ENCODE measurements at places on chromosomes 4 and X. TPM values are rescaled to one million over a fixed set of nuclear protein-coding genes. Genes with fewer than 3 reads are reported as not detected.
A peak's percentile ranks its signal among the peaks of the same experiment; 100 is the strongest.

The FGF16 gene
- total RNA-seq: not detected

The SH2D1A gene
- total RNA-seq: 0.21 TPM

The MORC4 gene
- 7.4 TPM for total RNA-seq

The BLOC1S4 gene
- total RNA-seq: 10.7 TPM

The PPP4R3C gene
- not detected for total RNA-seq

The MAGEA12 gene
- not detected for total RNA-seq

The SPANXA2 gene
- total RNA-seq: not detected

The LRCH2 gene
- total RNA-seq: 0.13 TPM

The MGARP gene
- 2.3 TPM for total RNA-seq

The ZBTB49 gene
- 4.2 TPM for total RNA-seq

The HTN1 gene
- not detected for total RNA-seq

DNA sequence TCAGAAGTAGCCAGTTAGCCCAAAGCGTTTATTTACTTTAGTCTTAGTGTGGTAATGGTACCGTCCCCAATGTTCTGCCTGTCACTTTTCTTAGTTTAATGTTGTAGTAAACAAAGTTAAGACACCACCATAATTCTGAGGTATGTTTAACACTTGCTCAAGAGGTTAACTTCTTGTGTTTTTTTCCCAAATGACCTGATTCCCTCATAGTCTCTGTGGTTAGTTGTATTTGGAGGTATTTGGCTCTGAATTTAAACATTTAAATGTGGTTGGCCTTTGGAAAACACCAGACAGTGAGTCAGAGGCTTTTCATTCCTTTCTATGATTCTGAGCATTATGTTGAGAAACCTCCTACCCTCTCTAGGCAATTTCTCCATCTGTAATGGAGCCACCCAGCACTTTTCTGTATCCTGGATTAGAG, 47.9 kb downstream of the CXCL1 start:
- DNase-seq: no peak

- no peak for DNase-seq
Measured at GRCh38 chrX:30196322-30196721, 19.0 kb upstream of the MAGEB2 start.

- DNase-seq: no peak
Measured at GRCh38 chr4:67037504-67038227, 507.6 kb downstream of the CENPC start.

- DNase-seq: no peak
Measured at GRCh38 chrX:150763810-150764209, 70.6 kb downstream of the MTMR1 start.

- DNase-seq: no peak
Measured at GRCh38 chr4:136691607-136692006, 840.7 kb downstream of the PCDH18 start.

- DNase-seq: no peak
Measured at GRCh38 chr4:176335421-176335820, 15.7 kb downstream of the SPCS3 start.

GRCh38 chr4:48223633-48224295, 45.9 kb downstream of the TEC start:
- DNase-seq: peak; percentile 17

GRCh38 chr4:181569553-181569952, 673.6 kb upstream of the TENM3 start:
- DNase-seq: peak; percentile 12

GRCh38 chr4:87838205-87838604, 5.4 kb downstream of the MEPE start:
- DNase-seq: no peak

GRCh38 chrX:35456891-35457290, 341.3 kb upstream of the MAGEB16 start:
- DNase-seq: no peak

DNA sequence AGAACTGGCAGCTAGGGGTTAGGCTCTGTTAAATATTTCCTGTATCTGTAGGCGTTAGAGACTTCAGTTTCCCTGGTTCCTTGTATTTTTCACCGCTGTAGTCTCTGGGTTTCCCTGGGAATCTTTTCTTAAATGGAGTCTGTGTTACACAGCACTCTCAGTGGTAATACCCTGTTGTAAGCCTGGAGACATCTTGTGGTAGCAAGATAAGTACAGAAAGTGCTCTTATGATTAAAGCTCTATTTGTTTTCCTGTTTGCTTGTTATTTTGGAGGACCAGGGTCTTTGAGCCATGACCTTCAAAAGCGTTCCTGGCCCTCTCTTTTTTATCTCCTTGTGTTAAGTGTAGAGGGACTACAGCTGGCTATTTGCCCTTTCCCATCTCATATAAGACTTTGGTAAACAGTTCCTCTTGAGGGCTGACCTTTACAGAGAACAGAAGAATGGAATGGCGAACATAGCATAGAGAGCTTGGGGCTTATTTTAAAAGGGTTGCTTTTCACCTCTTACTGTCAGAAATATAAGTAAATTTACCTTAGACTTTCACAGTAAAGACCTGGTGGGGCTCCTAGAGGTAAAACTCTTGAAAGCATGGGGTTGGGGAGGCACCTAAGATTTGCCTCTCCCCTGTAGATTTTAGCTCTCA, 782.5 kb downstream of the FAT4 start:
- DNase-seq: no peak

GRCh38 chrX:33161829-33162228, 49.5 kb downstream of the DMD start:
- DNase-seq: no peak

DNA sequence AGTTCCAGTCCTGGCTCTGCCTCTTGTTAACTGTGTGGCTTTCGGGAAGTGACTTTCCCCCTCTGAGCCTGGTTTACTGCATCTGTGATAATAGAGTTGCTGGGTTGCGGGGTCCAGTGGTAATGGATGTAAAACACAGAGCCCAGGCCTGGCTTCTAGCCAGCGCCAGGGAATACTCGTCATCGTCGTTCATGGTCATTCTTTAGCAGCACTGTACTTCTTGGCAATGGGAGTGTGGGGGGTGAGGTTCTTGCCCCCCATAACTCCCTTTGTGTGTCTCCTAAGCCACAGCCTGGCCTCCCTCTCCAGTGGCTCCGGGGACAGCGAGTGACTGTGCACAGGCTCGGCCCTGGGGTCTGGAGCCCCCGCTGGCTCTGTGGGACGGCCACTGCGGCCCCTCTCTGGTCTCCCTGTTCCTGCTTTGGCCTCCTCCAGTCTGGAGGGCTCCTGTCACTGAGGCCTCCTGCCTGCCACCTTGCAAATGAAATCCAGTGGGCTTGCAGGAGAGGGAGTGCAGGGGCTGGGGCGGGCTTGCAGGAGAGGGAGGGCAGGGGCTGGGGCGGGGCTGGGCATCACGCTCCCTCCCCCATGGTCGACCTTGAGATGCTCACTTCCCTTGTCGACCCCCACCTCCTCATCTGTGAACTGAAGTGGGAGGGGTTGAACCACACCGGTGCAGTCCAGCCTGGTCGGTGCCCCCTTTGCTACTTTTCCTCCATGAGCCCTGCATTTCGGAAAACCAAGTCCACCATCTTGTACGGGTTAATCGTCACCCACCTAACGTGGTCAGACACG, 13.2 kb downstream of the PSAPL1 start:
- no peak for DNase-seq

DNA sequence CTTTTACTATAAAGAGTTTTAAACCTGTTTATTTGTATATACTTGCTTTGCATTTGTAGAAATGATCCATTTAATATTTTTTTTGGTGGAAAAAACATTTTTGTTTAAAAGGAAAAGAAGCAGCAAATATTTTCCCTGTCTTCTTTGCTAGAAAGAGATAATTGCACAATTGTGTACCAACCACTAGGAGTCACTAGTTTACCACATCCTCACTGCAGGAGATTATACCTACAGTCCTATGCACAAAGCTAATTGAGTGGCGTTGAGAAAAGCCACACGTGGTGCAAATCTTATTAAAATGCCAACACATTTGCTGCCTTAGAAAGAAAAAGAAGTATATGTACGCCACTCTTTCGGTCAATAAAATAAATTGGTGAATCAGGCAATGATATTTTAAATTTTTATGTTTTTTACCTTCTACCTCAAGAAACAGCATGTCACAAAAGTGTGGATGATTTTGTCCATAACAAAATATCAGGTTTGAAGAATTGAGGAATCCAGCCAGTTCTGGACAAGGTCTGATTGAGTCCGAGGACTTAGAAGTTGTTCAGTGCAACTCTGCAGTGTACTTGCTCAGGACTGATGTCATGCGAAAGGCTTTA, 102.9 kb downstream of the GRXCR1 start:
- DNase-seq: peak; percentile 8

DNA sequence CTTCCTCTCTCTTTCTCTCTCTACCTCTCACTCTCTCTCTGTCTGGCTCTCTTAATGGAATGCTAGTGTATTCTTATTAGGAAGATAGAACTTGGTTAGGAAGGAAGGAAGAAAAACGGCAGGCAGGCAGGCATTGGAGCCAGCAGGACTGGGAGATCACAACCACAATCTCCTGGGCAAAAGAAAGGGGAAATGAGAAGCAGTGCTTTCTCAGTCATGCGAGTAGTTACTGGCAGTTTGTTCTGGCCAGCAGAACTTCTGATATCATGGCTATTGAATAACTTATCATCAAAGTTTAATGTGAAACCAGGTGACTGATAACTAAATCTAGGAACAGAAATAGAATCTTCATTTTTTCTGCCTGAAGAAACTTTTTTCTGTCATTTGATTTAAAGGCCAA, 60.9 kb upstream of the PAGE1 start:
- DNase-seq: no peak

DNA sequence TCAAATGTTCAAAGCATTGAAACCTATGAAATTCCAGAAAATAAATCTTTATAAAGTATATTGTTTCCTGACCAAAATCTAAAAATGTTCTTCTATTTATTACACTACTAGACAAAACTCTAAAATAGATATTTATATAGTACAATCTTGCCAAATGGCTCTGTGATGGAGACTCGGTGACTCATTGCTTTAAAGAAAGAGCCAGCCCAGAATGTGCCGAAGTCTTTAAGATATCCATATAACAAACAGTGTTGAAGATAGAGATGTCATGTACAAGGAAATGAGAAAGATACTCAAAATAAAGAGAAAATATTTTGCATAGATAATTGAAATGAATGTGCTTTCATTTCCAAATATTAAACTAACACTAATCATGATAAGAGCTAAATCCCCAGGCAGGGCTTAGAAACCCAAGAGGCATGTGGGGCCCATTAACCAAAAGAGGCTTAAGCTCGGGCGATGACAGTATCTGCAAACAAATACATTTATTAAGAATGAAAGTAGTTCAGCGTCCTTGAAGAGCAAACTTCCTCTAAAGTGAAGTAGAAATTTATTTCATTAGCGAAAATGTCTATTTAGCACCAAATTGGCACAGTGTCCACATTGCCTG, 102.1 kb upstream of the FAM9B start:
- no peak for DNase-seq

- no peak for DNase-seq
Measured at GRCh38 chr4:40241026-40241425, 44.2 kb downstream of the RHOH start.

GRCh38 chr4:118410138-118410537, 57.3 kb upstream of the PRSS12 start:
- no peak for DNase-seq

DNA sequence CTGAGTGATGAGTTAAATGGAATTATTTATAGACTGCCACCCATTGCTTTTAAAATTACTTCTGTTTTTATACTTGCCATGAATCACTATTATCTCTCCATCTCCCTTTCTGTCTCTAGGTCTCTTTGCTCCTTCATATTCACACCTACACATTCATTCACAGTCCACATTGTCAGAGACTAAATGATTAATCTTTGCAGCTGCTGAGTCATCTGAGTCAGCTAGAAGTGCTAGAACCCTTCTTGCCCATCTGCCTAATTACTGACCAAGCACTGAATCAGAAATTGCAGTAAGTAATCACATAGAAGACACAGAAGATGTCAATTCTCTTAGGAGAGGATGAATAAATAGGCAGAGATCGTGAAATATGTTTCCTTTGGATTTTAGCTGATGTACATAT, 31.6 kb upstream of the RPS6KA6 start:
- no peak for DNase-seq

DNA sequence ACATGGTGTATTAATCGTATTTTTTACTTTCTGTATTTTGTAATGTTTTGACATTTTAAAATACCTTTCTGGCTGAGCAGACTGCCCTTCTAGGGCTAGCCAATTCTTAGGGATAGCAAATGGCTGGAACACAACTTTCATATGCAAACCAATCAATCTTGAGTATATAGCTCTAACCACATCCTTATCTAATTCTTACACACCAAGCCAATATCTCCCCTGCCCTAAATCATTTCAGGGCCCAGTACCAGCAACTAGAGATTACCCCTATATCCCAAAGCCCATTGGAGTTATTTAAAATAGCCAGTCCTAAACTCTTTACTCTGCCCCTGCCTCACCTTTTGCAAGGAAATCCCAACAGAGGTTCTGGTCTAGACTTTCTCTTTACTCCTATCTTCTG, 58.3 kb downstream of the INTS12 start:
- no peak for DNase-seq

GRCh38 chr4:102355748-102356147, 10.5 kb upstream of the SLC39A8 start:
- DNase-seq: no peak

GRCh38 chrX:21476909-21477308, 102.7 kb downstream of the CNKSR2 start:
- DNase-seq: no peak

DNA sequence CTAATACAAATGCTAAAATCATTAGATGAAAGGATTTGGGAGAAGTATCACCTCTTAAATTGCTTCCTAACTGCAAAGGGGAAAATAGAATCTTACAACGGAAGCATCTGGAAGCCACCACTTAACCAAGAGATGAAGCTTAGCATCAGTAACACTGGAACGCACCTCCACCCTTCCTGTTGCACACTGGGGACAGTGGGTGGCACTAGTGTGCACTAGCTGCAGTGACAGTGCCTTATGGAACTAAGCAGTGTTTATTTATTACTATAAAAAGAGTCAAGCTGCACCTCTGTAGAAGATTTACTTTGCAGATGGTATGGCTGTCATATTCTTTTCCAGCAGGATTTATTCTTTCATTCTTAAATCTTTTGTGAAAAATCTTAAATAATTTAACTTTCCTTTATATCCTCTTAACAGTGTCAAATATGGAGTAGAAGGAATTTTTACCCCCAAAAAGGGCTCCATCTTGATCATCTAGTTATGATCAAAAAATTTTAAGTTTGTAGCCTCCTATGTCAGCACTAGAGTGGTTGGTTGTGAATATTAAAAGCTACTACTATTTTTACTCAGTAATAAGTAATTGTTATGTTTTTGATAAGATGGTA, 76.7 kb downstream of the SCD5 start:
- peak; percentile 15 for DNase-seq
